K562 (cell line): ENCODE measurements at places on chromosomes 4 and X.

DNA sequence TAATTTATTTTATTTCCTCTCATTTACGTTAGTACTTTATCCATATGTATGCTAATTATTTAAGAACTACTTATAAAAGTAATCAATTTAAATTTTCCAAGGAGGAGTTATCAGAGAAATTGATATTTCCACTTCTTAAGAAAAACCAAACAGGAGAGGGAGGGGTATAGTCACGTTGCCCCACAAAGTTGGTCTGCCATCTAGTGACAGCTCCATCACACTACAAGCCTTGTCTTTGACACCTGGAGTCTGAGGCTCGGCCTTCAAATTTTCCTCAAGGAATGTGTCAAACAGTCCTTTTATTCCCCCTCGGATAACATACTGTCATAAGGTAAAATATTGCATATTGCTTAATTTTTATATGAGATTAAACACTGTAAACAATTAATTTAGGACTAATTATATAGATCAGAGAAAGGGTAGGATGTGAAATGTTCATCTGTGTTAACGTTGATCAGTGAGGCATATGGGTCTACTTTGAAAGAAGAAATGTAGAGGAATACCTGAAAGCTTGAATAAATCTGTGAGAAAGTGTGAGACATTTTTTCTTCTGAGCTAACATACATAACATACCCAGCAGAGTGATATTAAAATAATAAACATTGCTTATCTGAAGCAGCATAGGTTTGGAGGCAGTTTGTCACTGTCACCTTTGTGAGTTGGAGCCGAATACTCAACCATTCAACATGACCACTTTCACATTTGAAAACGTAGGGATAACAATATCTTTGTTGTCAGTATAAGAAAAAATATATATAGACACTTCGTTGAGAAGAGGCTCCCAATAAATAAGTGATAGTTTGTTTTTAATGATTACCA is 114.4 kb downstream of the GLRA3 start:
- peak; percentile 84 for DNase-seq

DNA sequence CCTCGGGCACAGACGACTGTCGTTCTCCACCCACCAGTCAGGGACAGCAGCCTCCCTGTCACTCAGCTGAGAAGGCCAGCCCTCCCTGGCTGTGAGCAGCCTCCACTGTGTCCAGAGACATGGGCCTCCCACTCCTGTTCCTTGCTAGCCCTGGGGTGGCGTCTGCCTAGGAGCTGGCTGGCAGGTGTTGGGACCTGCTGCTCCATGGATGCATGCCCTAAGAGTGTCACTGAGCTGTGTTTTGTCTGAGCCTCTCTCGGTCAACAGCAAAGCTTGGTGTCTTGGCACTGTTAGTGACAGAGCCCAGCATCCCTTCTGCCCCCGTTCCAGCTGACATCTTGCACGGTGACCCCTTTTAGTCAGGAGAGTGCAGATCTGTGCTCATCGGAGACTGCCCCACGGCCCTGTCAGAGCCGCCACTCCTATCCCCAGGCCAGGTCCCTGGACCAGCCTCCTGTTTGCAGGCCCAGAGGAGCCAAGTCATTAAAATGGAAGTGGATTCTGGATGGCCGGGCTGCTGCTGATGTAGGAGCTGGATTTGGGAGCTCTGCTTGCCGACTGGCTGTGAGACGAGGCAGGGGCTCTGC is 7.9 kb upstream of the MSANTD1 start:
- no peak for DNase-seq

- no peak for DNase-seq
These were observed 30.2 kb upstream of the GRIA3 start for GRCh38 chrX:123153846-123154335.

DNA sequence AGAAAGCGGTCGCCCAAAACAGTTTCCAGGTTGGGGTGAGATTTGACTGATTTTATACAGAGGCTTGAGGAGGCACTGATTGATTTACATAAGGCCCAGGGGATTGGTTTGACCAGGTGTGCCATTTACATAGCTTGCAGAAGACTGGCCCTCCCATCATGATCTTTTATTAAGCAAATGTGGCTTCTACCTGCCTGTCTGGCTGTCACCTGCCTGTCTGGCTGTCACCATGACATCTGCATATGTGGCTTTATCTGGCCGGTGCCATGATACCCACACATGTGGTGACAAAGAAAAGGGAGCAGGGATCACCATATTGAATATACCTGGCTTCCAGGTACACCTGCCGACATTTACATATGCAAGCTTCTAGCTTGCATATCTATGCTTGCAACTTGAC is 17.0 kb upstream of the CDS1 start:
- no peak for DNase-seq

GRCh38 chr4:7361280-7361895 is 73.3 kb downstream of the PSAPL1 start:
- no peak for DNase-seq

- peak; percentile 73 for DNase-seq
These were observed 10.6 kb downstream of the HGFAC start for GRCh38 chr4:3452376-3452775.

DNA sequence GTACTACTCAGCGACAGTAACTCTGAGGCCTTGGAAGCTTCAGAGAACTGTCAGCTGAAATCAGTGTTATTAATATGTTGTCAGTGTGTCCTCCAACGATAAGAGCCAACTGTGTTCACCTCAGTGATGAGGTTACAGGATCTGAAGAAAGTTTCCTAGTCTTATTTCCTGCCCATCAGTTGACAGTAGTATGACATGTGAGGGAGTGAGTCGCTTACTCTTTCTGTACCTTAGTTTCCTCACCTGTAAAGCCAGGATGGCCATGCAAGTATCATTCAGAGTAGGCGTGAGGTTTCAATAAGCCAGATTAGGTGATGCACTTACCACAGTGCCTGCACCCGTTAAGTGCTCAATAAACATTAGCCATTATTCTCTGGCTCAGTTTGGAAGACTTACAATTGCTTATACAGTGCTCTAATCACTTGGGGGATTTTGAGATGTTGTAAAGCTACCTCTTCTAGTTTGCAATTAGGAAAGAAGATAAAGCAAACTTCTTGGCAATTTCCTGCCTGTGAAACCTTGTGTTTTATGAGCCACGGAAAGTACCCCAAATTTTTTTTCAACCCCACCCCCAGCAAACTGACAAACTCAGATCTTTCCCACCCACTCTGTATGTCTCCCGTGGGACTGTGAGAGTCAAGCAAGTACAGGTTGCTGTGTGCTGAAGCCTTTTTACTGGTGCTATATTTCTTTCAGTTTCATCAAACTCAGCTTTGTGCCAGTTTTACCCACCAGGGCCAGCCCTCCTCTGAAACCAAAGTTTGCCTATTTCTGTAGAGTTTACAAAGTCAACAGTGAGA is 62.2 kb downstream of the ANXA3 start:
- DNase-seq, result peak; percentile 33

GRCh38 chr4:39495446-39496213 is 31.6 kb downstream of the UGDH start:
- DNase-seq, result no peak

DNA sequence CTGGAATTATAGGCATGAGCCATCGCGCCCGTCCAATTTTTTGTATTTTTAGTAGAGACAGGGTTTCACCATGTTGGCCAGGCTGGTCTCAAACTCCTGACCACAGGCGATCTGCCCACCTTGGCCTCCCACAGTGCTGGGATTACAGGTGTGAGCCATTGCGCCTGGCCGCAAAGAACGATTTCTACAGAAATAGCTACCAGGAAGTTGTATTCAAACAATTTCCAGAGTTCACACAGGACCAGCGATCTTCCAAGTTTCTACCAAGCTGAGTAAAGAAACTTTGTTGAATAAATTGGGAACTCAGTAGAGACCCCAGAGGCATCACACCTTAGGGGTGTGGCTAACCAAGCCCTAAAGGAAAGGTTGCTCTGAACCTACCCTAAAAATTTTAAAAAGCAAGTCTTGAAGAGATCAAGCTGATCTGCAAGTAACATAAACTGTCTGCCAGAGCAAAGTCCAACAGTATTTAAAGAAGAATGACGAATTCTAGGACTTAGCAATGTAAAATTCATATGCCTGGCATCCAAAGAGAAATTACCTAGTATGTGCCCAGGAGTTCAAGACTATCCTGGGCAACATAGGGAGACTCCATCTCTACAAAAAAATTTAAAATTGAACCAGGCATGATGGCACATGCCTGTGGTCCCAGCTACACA is 48.4 kb upstream of the USP9X start:
- DNase-seq, result no peak

- DNase-seq, result no peak
These were observed 12.6 kb downstream of the CA5B start for GRCh38 chrX:15750611-15751154.

DNA sequence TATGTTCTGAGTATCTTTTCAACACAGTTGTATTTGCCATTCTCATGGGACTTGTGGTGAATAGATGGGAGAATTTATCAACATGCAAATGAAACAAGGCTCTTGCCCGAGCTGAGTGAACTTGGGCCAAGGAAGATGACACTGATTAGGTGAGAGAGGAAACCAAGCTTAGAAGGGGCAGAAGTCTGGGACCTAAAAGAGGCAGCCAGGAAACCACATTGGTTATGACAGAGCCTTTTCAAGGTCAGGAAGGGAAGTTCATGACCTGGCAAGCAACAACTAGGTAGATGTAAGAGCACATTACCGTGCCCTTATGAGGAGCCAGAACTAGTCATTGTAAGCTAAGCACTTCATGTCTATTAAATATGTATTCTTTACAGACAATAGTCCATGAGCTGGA is 590.3 kb downstream of the PACRGL start:
- no peak for DNase-seq

GRCh38 chr4:38463268-38463958 is 200.6 kb upstream of the KLF3 start:
- DNase-seq, result peak; percentile 76

- DNase-seq, result no peak
These were observed 55.7 kb downstream of the STAP1 start for GRCh38 chr4:67614186-67614585.

DNA sequence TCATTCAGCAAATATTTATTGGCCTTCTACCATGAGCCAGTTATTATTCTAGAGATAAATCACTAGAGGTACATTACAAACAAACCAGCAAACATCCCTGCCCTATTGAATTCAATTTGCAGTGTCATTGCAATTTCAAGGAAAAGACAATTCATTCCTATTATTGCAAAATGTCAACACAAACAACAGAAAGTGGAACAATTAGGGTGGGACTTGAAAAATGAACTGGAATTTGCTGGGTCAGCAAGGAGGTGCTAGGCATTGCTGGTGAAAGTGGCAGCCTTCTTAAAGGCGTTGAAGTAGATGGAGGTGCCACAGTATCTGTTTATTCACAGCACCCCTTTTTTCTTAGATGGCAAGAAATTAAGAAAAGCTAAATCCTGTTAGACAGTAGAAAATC is 224.0 kb upstream of the BMP3 start:
- no peak for DNase-seq

DNA sequence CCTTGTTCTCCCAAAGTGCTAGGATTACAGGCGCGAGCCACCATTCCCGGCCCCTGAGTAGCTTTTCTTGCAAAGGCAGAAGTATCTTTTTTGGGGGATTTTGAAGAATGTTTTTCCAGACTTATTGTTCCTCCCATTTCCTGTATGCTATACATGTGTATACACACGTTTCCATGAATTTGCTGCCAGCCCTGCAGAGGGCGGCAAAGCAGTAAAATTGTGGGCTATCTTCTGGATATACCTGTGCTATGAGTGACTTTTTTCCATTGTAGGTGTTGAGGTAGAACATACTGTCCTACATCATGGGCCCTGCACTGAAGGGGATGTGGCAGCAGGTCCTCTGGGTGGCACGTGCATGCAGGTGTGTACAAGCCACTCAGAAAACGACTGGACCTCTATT is 16.9 kb upstream of the MED28 start:
- DNase-seq, result no peak

GRCh38 chrX:100363896-100364295 is 46.2 kb downstream of the PCDH19 start:
- no peak for DNase-seq

DNA sequence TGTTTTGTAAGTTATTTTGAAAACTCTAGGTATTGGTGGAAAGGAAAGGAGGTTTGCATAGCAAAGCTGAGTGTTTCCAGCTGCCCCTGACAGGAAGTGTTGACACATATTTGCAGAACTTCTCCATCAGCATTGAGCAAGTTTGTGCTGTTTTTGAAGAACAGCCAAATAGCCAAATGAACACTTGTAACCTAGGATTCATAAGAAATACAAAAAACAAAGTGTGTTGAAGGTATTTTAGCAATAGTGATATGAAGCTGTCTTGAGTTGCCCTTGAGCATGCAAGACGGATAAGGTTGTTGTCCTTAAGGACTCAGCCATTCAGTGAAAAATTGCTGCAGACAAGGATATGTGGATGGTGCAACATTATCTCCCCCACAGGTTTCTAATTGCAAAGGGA is 68.3 kb upstream of the PGM2 start:
- DNase-seq, result no peak

- no peak for DNase-seq
These were observed 5.2 kb upstream of the OPN1LW start for GRCh38 chrX:154138857-154139256.

DNA sequence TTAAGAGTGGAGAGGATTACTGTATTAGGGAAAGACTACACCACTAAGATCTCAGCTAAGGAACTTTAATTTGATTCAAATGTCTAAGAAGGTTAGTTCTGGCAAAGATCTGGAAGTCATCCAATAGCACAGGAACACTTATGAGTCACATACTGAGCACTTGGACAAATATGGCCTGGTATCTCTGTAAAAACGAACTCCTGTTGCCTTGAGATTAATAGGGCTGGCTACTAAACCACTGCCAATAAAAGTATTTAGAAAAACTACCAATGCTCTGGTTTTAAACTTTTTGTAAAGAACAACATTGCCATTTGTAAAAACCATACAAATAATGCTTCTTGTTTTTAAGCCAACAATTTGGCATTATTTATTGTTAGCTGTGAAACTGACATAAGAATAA is 70.5 kb downstream of the SEC24D start:
- DNase-seq, result peak; percentile 57

GRCh38 chrX:63835361-63835760 is 50.3 kb upstream of the ARHGEF9 start:
- DNase-seq, result no peak

- DNase-seq, result no peak
These were observed 141.3 kb downstream of the JADE1 start for GRCh38 chr4:128950796-128951195.

DNA sequence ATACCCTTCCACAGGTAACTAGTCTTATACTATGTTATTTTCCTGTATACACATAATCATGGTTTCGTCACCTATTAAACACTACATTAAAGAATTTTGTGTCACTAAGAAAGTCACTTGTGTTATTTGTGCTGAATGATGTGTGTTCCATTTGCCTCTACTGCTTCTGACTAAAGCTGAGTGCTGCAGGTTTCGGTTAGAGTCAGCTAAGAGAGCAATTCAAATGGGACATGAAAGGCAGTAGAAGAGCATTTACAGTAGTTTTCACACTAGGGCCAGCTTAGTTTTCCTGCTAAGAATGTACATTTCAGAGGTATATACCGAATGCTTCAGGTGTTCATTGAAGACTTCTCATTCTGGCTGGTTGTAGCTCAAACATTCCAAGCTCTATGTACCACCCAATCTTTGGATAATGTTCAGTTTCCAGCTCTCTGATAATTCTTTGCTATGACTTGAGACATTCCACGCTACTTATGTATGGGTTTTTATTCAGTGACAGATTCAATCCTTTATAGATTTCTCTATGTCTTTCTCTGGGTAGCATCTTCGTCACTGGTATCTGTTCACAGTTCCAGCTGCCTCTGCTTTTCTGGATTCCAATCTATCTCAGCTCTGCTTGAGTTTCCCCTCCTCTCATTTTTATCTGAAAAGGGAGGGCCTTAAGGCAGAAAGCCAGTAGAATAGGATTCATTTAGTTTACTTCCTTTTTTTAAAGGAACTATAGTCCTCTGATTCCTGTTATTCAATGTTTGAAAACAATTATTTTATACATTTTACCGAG is 164.4 kb downstream of the CXXC4 start:
- DNase-seq, result no peak

- no peak for DNase-seq
These were observed 48.5 kb downstream of the APOOL start for GRCh38 chrX:85052205-85052604.
